Jurkat, Clone E6-1 (cell line): ENCODE measurements at places on chromosomes 7 and 10.

GRCh38 chr10:11605807-11606408, 5.5 kb downstream of the USP6NL start:
- DNase-seq: no peak

DNA sequence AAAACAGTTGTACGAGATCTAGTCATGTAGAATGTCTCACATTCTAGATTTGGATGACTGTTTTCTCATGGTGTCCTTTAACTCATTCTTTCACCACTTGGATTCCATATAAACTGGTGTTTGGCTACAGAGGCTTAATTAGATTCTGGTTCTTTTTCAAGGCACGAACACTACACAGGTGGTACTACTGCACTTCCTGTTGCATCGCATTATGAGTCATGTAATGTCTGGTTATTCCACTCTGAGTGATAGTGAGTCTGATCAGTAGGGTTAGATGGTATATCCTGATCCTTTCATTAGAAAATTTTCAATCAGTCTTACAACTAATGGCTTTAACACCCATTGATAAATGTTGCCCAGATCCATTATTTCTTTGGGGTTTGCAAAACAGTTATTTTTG, 11.2 kb upstream of the AKAP9 start:
- no peak for DNase-seq

- no peak for DNase-seq
These were observed 17.7 kb downstream of the TSPAN14 start for GRCh38 chr10:80471715-80472233.

DNA sequence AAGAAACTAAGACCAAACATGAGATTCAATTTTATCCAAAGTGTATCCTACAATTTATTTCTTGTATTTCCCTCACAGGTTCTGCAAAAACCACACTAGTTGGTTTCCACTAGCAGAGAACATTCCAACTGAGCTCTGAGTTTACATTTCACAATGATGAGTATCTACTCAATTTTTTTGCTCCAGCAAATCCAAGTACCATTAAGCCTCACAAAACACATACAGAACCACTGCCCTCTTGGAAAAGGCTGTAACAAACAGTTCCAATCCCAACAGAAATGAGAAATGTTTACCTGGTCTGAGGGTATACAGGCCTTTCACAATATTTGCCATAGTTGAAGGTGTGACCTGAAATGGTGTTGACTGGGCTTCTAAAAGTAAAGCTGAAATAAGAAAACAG, 59.9 kb downstream of the CACUL1 start:
- DNase-seq: no peak

DNA sequence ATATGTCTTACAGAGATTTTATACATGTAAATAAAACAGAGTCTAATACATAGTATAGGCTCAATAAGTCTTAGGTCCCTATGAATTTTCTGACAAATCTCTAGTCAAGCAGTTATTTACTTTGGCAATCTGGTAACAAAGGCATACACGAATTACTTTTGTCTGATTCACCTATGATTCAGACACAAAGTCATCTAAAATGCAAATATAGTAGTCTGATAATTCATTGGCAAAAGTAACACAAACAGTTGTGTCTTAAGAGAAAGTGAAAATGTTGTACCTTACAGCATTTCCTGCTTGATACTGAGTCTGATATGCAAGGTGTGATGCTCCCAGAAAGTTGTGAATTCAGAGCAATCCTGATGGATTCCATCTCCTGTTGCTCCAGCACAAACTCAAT, 209.4 kb upstream of the PRSS1 start:
- no peak for DNase-seq
